Neural crest cell (in vitro differentiated cells): ENCODE measurements at places on chromosomes 13 and 19.
A peak's percentile ranks its signal among the peaks of the same experiment; 100 is the strongest.

DNA sequence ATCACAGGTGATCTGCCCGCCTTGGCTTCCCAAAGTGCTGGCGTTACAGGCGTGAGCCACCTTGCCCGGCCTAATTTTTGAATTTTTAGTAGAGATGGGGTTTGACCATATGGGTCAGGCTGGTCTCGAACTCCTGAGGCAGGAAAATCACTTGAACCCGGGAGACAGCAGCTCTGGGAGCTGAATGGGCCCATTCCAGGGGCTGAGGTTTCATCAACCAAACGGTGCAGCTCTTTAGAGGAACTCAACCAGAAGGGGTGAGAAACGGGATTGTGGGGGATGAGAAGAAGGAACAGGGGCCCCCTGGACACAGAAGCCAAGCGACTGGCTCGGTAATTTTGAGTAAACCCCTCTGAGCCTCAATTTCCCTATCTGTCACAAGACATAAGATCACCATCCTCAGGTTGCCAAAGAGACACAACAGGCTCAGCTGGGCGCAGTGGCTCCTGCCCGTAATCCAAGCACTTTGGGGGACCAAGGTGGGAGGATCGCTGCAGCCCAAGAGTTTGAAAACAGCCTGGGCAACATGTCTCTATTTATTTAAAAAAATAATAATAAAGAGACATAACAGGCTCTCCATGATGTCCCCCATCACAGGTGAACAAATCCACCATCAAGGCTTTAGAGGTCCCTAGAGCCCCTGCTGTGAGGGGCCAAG, 562 bp downstream of the IQCN start:
- no peak for DNase-seq

- no peak for DNase-seq
Observed at GRCh38 chr13:29581666-29582065, 13.8 kb downstream of the SLC7A1 start.

GRCh38 chr13:66553391-66553790, 676.7 kb downstream of the PCDH9 start:
- DNase-seq, result no peak

GRCh38 chr13:27536361-27537101, 83.8 kb downstream of the LNX2 start:
- DNase-seq, result no peak

DNA sequence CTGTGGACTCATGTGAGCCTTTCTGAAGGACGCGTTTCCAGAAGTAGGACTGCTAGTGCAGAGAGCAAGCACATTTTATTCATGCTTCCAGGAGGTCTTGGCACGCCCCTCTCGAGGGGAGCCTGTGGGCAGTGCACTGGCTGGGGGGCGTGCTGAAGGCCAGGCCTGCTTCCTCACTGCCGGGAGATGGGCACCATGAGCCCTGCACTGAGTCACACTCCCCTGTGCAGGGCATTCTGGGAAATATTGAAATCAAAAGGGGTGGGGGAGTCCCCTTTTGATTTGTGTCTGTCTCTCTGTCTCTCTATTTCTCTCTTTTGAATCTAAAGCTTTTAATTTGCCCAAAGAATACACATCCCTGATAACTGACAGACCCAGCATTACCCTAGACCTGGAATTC, 34.0 kb downstream of the DPF1 start:
- no peak for DNase-seq

DNA sequence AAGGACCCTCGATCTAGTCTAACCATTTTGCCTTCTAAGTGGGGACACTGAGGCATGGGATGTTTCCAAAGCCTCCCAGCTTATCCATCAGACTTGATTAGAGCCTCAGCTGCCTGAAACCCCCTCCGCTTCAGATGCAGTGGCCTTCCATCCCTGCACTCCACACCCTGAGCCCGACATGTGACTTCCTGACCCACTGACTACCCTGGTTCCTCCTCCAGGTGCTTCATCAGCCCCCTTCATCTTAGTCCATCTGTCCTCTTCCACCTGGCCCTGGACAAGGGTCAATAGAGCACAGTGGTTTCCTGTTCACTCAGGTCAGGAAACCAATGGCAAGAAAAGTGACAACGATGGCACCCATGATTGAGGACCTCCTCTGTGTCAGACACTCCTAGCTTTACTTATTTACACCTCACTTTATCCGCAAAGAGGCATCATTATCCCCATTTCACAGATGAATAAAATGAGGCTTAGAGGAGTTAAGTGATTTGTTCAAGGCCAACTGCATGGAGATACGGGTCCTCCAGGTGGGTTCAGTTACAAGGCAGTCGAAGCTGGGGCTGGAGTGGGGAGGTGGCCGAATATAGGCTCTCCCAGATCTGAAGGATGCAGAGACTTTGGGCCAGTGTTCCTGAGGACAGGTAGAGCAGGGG, 81.6 kb upstream of the TM9SF2 start:
- DNase-seq, result no peak

DNA sequence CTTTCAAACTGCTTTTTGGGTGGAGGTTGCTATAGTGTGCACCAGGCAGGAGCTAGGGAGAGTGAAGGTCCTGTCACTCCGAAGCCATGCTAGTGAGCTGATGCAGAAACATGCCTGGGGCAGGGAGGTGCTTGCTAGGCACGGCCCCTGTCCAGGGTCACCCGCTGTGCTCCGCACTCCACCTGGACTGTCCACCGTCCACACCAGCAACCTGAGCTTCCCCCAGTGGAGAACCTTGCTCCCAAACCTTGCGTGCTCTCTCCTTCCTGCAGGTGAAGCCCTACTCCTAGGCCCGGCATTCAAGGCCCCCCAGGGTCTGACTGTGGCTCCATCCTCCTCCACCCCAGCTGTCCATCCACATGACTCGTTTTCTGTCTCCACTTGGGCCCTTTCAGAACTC, 12.3 kb downstream of the SLC15A1 start:
- no peak for DNase-seq

DNA sequence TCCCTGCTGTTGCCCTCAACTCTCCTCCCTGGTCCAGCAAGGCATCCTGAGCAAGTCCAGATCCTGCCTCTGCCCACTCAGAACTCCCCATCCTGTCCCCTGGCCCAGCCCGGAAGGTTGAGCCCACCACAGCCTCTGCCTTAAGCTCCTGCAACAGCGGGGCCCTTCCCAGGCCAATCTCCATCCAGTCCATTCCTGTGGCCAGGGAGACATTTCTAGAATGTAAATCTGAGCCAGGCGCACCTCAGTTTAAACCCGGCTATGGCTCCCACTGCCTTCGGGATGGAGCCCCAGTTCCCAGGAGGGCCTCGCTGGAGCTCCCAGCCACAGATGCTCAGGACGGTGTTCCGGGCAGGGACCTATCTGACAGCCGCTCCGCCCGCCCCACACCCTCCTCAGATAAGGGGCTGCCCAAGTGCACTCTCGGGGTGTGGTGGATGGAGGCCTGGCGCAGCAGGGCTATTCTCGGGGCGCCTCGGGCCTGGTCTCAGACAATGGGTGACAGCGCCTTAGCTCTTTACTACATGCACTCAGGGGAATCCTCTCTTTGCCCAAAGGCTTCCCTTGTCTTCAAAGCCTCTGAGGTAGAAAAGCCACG, 5.3 kb downstream of the TRAPPC6A start:
- DNase-seq, result no peak

- no peak for DNase-seq
Observed at GRCh38 chr13:94658926-94659597, 53.3 kb downstream of the SOX21 start.

DNA sequence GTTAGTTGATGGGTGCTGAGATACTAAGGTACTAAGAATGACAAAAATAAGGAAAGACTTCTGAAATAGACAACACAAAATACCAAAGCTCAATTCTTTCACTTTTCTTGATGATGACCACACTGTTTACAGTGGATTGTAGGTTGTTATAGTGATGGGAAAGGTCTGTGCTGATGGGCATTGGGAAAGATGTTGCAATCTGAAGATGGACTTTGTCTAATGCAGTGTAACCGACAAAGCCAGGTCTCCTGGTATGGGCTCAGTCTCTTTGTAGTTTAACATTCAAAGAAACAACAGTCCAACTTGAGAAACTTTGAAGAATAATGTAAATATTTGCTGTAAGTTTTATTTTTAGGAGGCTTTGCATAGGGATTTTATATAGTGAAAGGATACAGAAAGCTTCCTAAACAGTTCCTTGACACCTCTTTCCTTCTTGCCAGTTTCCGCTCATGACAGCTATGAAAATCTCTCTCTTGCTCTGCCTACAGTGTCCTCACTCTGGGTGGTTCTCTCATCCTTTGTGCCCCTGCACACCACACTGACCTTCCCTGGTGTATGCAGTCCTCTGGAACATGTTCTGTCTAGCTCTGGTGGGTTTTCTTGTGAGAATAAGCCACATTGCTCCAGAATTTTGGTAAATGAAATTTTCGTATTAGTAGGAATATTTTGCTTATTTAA, 172.2 kb downstream of the KCNRG start:
- DNase-seq, result no peak

DNA sequence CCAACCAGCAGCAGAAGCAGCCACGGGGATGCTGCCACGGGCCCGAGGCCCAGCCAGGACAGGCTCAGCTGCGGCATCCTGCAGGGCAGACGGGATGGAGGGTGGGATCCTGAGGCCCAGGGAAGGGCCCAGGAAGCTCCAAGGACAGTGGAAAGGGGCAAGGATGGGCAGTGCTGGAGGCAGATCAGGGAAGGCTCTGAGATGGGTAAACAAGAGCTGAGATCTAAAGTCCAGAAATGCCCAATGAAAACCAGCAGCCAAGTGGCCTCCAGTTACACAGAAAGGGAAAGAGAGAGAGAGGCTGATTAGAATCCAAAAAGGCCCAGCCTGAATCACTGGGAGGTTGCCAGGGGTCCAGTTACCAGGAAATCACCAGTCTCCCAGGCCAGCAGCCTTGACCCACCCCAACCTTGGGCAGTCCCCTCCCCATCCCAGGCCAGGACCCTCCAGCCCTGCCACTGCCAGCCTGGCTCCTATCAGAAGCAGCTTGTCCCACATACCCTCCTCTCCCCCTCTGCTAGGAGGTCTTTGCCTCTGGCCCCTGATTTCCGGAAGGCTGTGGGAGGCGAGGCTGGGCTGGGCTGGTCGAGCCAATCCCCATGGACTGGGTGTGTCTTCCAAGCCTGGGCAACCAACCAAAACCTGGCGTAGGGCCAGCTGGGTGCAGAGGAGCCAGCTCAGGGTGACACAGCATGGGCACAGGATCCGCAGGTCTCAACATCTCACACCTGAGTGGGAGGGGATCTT, at the start of gene CYP4F11:
TSS of gene CYP4F11 (minus strand) at position 198 of the 747 bp plus-strand sequence. CDS start at position 77, 121 bp downstream.
- no peak for DNase-seq

GRCh38 chr13:111393221-111393790, 72.9 kb downstream of the TEX29 start:
- DNase-seq, result no peak

DNA sequence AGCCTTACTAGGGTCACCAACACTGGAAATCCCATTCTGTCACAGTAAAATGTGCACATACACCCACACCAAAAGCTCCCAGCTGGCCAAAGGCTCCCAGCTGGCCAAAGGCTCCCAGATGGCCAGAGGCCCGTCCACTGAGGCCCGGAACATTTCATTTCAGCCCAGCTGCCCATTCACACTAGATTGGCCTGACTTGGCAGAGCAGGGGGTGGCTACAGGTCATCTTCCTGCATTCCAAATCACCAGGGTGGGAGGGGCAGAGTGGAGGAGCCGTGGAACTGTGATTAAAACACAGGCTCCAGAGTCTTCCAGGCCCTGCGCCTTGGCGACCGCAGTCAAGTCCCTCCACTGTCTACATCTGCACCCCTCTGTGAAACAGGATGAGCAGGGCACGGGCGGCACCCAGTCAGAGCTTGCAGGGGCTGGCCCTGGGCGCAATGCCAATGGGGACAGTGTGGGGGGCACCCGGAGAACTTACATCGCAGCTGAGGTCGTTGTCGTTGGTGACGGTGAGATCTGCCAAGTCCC, 10.1 kb upstream of the PRKD2 start:
- DNase-seq, result no peak

DNA sequence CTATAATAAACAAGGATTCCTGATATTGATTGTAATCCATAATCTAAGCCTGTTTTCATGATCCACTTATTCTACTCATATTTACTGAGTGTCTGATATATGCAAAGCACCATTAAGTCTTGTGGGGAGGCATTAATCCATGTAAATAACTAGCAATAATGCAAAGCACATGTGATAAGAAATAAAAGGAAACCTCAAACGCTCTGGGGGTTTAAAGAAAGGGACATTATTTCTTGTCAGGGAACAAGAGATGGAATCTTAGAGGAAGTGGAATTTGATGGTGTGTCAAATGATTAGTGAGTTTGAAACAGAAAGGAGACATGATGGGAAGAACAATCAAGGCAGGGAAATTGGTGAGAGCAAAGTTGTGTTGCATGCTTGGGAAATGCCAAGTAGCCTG, 57.4 kb upstream of the FLT1 start:
- DNase-seq, result no peak

DNA sequence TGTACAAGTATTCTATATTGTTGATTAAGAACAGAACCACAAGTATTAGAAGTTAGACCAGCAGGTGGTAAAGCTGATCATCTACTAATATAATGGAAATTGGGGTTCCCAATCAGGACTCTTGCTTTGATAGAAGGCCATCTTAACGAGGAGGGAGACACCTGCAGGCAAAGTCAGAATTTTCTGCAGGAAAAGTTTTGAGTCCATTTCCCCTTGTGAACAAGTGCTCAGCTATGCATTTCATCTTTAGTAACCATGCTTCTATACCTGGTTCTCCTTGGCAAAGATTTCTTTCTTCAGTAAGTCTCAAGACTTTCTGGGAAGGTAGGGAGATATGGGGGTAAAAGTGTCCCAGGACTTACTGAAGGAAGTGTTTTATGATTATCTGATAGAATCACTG, 36.1 kb upstream of the USPL1 start:
- no peak for DNase-seq

DNA sequence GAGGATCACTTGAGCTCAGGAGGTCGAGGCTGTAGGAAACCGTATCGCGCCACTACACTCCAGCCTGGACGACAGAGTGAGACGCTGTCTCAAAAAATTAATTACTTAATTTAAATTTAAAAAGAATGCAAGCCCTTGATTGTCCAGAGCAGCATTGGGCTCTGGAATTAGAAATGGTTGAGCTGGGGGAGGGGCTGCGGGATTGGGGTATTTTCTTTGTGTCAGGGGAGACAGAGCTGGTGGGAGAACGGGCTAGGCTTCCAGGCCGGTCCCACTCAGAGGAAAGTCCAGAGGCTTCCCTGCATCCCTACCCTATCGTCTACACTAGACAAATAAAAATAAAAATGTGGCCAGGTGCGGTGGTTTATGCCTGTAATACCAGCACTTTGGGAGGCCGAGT, 2.2 kb upstream of the RAB3A start:
- DNase-seq, result no peak

- no peak for DNase-seq
Observed at GRCh38 chr13:40002016-40002415, 346.6 kb downstream of the COG6 start.

GRCh38 chr13:75480671-75481175, 1.2 kb downstream of the TBC1D4 start:
- DNase-seq, result peak; percentile 39

DNA sequence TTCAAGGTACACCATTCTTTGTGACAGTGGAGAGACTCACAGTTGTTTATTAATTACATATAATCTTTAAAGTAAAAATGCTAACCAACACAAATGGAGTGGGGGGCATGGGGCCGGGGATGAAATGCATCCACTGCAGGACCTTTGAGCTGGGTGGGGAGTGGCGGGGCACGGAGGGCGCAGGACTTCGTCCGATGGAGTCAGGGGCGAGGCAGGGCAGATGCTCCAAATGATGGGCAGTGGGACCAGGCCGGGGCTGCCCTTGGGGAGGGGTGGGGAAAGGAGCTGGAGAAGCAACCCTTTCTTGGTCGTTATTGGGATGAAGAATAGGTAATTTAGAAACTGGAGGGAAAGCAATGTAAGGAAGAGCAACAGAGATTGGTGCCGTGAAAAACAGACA, 220.0 kb downstream of the TEX29 start:
- no peak for DNase-seq
